Stimulated activated CD4-positive, alpha-beta T cell treated with anti-CD3 and anti-CD28 coated beads, TNF-alpha, amount 100 ng/mL, for 24 hours (primary cell): ENCODE measurements at places on chromosomes 7 and 10.

DNA sequence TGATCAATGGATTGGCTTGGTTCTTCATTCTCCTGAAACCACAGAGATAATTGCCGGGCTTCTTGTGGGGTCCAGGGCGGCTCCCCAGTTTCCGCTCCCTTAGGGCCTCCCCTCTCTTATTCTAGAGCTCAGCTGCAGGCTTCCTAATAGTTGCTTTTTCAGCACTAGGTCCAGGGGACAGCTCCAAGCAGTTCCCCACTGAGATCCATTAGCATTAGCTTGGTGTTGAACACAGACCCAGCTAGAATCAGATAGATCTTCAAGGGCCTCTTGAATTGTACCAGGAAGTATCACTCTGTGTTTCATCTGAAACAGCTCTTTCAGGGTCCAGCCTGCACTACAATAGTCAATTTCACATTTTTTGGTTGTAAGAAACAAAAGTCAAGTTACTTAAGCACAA is 238.7 kb downstream of the SEC23IP start:
- DNase-seq = no peak

- no peak for DNase-seq
These were observed 26.7 kb upstream of the DNAJB6 start for GRCh38 chr7:157309988-157310668.

DNA sequence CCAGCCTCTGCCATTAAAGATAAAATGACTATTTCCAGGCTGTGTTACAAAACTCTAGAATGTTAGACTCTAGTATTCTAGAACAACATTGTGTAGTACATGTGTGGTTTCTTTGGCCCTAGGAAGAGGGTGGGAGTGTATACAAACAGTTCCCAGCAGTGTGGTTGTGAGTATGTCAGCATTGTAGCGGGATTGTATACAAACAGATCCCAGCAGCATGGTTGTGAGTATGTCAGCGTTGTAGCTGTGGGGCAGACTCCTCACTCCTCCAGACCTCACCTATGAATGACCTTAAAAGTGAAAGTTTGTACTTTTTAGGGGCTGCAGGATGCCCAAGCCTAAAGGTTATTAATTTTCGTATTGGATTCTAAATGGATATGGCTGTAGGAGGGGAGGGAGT is 6.9 kb upstream of the ACSL5 start:
- no peak for DNase-seq

GRCh38 chr10:78255796-78256638 is 222.4 kb downstream of the RPS24 start:
- DNase-seq = no peak

DNA sequence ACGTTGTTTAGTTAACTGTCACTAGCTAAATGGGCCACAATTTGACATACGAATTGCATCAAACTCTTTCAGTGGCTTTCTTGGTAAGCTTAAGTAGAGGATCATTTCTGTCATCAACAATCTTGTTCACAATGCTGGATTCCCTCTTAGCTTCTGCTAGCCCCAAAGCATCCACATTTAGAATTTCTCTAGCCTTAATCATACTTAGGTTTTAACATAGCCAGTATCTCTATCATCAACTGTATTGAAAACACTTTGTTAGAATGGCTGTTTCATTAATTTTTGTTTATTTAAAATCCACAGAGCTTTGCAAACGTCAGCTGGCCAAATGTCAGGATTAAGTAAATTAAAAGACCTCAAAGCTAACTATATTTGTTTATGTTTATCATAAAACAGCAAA is 41.1 kb downstream of the ABRAXAS2 start:
- DNase-seq = no peak

DNA sequence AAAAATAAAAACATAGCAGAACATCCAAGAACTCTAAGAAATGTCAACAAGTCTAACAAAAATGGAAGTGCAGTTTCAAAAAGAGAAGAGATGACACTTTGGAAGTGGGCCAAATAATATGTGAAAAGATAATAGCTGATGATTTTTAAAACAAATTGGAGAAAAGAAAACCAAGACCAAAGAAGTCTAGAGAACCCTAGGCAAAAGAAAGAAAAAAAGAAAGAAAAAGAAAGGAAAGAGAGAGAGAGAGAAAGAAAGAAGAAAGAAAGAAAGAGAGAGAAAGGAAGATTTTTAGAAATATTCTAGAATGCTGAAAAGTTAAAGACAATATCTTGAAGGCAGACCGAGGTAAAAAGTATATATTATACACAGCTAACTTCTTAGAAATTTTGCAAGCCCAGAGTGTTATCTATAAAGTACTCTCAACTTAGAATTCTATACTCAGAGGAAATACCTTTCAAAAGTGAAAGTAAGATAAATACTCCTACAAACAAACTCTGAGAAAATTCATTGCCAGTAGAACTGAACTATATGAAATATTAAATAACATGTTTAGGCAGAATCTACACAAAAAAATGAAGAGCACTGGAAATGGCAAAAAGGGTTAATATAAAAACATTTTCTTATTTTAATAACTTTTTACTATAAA is 138.7 kb upstream of the SMIM30 start:
- no peak for DNase-seq

GRCh38 chr10:33279811-33280602 is 54.5 kb downstream of the NRP1 start:
- no peak for DNase-seq

- no peak for DNase-seq
These were observed 15.7 kb upstream of the CDK1 start for GRCh38 chr10:60762554-60762953.

- DNase-seq = peak; percentile 54
These were observed at the start of gene SRGN for GRCh38 chr10:69087590-69088470. SRGN (plus strand) TSS chr10:69088103; CDS start chr10:69088158, 55 bp downstream.

DNA sequence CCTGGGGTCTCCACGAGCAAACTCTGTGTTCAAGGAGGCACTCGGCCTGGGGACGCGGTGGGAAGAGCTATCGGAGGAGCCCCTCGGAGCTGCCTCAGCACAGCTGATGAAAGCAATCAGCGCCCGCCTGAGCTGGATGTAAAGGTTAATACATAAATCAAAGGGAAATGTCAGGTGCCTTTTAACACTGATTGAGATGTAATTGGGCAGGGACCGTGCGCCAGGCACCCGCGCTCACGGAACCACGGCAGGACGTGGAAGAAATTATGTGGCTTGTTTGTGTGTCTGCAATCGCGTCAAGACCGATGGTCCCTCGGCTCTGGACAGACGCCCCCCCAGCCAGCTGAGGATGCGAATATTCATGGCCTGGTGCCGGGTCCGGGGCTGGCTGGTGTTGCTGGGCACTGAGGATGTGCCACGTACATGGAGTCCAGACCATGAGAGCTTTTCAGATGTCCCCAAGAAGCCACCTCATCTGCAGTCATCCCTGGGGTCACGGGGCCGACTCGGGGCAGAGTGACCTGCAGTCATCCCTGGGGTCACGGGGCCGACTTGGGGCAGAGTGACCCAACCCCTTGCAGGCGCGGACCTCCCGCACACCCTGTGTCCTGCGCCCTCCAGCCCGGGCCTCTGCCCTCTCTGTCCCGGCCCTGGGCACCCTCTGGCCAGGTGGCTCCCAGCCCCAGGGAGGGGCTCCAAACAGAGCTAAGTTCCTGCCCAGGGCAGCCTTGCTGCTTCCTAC is 15.6 kb downstream of the FOXL3 start:
- DNase-seq = no peak

GRCh38 chr10:35908451-35908850 is 266.4 kb upstream of the FZD8 start:
- no peak for DNase-seq

GRCh38 chr7:29053105-29053872 is 93.0 kb downstream of the CPVL start:
- no peak for DNase-seq

DNA sequence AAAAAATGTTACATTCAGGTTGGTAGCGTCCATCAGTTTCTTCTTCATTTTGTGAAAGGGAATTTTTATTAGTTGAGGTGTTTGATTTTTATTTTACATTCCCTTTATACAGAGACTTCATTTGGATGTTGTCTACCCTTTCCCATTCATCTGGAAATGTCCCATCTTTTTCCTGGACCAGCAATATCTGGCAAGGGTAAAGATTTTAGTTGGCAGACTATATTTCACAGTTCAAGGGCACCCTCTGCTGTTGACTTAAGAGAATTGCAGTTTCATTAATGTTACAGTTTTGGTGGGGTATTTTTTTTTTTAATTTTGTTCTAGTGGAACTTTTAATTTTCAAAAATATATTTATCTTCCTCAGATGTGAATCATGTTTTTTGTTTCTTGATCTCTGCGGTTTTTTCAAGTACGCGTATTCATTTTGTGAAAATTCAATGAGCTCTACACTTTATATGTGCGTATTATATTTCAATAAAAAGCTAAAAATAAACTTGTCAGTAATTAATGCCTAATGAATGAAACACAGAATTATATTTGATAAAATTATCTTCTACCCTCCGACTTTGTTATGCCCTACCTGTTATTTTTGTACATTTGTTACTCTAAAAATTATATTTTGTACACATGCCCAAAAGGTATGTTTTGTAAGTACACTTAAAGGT is 97.9 kb upstream of the KLF14 start:
- no peak for DNase-seq

DNA sequence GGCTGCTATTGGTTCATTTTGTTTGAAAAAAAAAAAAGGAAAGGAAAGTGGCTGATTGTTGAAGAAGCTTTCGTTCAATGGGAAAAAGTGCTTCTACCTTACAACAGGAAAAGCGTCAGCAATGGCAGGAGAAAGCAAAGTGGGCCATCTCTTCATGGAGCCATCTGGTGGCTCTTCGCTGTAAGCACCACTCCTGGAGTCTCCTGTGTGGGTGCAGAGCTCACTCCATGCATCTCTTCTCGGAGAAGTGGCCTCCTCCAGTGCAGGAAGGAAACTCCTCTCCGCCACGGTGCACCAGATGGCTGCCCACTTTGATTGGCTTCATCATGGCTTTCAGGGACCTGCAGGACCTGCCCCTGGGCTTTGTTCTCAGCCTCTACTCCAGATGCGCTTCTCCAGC is 250.9 kb downstream of the PTEN start:
- no peak for DNase-seq

- DNase-seq = no peak
These were observed 30.0 kb downstream of the NOD1 start for GRCh38 chr7:30448461-30449189.

GRCh38 chr10:83346266-83346910 is 792.9 kb upstream of the GHITM start:
- DNase-seq = no peak

DNA sequence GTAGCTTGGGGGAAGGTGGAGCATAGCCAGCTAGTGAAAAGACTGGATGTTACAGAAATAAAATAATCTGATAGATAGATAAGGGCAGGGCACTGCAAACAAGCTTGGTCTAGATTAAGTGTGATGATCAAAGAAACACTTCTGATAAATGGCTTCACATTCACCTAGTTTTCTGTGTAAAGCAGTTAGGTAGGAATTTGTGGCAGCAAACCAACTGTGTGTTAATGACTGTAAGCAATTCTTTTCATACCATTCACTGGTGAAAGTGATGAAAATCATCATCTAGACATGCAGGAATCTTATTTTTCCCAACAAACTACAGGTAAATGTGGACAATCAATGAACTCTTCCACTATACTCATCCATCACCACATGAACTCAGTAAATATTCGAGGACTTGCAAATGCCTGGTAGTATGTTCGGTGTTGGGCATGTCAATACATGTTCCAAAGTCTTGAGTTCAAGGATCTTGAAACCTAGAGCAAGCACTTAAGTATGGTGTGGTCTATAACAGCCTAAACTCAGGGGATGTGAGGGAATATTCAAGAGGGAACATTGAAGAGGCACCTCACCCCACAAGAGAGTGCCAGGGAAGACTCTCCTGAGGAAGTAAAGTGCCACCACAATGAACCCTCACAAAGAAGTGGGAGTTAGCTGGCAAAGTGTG is 20.5 kb downstream of the PON3 start:
- no peak for DNase-seq

DNA sequence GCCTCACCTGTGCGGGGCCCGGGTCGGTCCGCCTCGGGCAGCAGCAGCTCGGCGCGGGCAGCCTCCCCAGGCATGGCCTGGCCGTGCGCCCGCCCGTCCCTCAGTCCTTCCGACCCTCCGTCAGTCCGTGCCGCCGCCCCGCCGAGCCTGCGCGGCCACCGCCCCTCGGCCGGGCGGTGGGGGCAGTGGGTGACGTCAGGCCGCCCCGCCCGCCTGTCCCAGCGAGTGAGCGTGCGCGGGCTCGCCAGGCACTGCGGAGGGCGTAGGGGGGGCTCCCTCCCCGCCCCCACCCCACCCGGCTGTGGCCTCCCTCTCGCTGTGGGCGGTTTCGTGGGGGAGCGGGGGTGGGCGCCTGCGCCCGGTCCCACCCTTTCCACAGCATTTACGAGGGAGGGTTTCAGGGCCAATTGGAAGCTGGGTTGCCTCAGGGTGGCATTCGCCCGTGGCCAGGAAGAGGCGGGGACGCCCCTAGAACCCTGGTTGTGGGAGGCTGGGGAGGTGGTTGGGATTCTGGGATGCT is at the start of gene NACAD:
NACAD (minus strand) TSS at position 149 of the 520 bp plus-strand sequence; CDS start at position 74, 75 bp downstream.
- no peak for DNase-seq

GRCh38 chr7:9498303-9498702 is 1064.9 kb downstream of the NXPH1 start:
- DNase-seq = no peak

GRCh38 chr7:28815928-28816373 is 142.2 kb downstream of the TRIL start:
- no peak for DNase-seq

DNA sequence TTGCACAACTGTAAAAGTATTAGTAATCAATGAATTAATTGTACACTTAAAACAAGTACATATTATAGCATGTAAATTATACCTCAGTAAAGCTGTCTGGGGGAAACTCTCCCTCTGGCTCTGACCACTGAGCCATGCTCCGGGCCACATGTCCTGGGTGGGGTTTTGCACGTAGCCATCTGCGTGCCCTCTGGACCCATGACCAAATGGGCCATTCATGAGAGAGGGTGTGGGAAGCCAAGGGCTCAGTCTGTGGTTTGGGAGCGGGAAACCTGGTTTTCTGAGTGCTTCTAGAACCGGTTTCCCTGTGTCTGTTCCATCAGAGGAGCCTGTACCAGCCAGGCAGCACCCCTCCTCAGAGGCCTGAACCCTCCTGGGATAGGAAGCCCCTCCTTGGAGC is 143.2 kb downstream of the SH3PXD2A start:
- DNase-seq = no peak

DNA sequence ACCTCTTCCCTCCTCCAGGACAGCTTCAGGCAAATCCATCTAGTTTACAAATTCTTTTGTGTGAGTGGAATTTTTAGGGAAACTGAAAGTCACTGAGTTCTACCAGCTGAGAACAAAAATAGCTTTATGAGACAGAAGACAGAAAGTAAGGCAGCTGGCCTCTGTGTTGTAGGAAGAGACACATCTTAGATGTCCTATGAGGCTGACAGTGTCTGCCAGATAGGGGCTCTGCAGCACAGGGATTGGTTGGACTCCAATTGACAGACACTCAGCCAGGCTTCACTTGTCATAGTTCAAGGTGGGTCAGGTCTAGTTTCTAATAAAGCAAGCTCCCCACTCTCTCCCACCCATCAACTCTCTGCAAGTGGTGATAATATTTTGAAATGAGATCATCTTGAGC is 574.9 kb downstream of the CCSER2 start:
- no peak for DNase-seq

GRCh38 chr10:77970869-77971803 is 44.6 kb upstream of the DLG5 start:
- no peak for DNase-seq

- no peak for DNase-seq
These were observed 23.0 kb downstream of the BZW2 start for GRCh38 chr7:16668978-16669377.

GRCh38 chr7:116812860-116813259 is 49.5 kb upstream of the CAPZA2 start:
- no peak for DNase-seq
